ENCODE measurements at places on chromosomes 13 and 19.
A peak's percentile ranks its signal among the peaks of the same experiment; 100 is the strongest.

- no peak for DNase-seq
Measured at GRCh38 chr19:53980539-53981375, 10.7 kb upstream of the CACNG6 start.

GRCh38 chr19:41565379-41565720, 10.6 kb upstream of the CEACAM21 start:
- DNase-seq, result no peak

GRCh38 chr13:98265692-98266551, 88.9 kb upstream of the RNF113B start:
- DNase-seq, result peak; percentile 17

GRCh38 chr13:49993111-49993510, 3.7 kb upstream of the TRIM13 start:
- no peak for DNase-seq

DNA sequence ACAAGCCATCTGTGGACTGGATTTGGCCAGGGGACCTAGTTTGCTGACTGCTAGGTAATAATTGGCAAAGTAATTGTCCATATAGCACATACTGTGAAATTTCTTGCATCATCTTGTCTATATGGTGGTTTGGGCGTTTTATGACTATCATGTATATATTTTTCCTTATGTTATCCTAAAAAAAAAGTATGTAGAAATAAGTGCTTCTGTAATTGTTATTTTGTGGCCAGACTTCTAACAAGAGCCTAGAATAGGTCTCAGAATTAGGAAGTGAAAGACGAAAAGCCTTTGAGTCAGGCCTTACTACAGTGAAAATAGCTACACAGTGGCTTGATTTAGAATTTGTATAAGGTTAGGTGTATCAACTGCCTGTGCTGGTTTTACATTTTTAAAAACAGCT, 4.2 kb downstream of the FNDC3A start:
- no peak for DNase-seq

DNA sequence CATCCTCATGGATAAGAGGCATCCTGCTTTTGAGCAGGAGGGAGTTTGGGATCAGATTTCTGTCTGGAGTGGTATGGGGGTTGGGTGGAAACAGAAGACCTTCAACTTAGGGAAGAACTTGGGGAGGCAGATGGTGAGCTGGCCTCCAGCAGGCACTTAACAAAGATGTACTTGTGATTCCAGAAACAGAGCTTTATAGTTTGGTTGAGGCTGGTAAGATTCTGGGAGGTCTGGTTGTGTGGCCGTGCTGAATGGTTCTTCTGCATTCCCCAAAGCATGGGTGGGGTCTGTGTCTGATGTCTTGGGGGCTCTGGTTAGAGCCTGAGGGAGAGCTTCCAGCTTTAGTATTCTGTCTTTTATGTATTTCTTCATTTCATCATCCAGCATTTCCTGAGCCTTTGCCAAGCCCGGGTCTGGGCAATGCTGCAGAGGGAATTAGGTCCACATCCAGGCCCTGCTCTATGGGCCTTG, 4.8 kb downstream of the MEGF8 start:
- DNase-seq, result peak; percentile 63

GRCh38 chr13:44464471-44464870, 90.8 kb downstream of the SERP2 start:
- DNase-seq, result no peak

GRCh38 chr13:97921176-97921816, 32.2 kb upstream of the IPO5 start:
- DNase-seq, result peak; percentile 65

DNA sequence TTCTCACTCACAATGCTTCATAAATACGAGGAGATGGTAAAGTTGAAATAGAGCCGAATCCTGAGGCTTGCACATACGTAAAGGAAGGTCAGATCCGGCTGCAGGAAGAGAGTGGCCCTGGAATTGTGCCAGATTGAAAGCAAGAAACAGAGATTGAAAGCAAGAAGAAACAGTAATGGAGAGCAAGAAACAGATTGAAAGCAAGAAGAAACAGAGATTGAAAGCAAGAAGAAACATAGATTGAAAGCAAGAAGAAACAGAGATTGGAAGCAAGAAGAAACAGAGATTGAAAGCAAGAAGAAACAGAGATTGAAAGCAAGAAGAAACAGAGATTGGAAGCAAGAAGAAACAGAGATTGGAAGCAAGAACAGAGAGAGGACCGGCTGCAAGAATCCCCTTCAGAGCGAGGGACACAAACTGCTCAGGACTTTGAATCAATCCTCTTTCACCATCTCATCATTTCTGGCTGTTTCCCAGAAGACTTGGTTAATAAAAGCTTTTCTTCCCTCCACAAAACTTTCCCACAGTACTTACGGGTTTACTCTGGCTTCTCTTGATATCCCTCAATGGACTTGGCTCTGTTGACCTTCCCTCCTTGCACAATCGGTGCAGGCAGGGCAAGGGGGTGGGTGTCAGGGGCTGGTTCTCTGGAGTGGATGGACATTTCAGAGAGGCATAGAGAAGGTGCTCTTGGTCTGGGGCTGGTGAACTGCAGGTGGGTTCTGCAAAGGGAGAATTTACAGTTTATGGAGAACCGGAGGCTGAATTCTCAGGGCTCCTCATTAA, 25.5 kb downstream of the OR7A5 start:
- DNase-seq, result no peak

DNA sequence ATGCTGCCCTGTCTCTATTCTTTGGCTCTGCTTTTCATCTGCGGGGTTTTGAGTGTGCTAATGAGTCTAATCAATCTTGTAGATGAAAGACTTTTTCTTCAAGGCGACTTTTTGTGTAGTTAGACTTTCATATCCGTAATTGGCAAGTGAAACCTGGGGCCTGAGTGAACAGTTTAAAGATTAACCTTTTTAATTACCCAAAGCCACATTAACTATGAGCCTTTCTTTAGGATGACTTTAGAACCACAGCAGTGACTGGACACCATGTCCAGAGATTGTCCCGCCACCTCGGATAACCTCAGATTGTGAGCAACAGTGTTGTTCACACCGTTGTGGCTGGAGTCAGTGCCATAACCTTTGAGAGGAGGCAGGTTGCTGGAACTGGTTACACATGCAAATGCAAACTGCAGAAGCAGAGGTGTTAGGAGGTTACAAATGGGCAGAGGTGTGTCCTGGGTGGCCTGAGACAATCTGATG, 58.7 kb downstream of the SIAH3 start:
- no peak for DNase-seq

DNA sequence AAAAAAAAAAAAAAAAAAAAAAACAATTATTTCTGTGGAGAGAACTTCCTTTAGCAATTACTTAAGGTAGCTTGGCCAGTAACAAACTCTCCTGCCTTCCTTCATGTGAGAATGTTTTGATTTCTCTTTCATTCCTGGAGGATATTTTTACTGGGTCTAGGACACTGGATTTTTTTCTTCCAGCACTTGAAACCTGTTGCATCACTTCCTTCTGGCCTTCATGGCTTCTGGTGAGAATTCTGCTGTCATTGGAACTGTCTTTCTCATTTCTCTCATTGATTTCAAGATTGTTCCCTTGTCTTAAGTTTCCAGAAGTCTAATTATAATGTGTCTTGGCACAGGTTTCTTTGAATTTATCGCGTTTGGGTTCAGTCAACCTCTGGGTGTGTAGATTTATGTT, 19.3 kb upstream of the RAB20 start:
- DNase-seq, result peak; percentile 12

DNA sequence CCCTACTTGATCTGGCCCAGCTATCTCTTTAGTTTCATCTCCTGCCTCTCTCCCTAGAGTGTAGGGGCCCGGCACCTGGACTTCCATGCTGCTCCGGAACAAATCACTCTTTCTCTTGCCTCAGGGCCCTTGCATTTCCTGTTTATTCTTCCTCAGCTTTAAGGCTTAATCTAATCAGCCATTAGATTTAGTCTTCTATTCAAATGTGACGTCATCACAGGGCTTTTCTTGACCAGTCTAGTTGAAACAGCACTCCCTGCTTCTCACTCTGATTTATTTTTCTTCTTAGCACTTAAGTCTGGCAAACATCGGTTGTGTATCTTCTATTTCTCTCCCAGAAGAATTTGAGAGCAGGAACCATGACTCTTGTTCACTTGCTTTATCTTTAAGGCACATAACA, 564.1 kb downstream of the EFNB2 start:
- no peak for DNase-seq

- no peak for DNase-seq
Measured at GRCh38 chr13:48236528-48237353, 3.7 kb downstream of the ITM2B start.

DNA sequence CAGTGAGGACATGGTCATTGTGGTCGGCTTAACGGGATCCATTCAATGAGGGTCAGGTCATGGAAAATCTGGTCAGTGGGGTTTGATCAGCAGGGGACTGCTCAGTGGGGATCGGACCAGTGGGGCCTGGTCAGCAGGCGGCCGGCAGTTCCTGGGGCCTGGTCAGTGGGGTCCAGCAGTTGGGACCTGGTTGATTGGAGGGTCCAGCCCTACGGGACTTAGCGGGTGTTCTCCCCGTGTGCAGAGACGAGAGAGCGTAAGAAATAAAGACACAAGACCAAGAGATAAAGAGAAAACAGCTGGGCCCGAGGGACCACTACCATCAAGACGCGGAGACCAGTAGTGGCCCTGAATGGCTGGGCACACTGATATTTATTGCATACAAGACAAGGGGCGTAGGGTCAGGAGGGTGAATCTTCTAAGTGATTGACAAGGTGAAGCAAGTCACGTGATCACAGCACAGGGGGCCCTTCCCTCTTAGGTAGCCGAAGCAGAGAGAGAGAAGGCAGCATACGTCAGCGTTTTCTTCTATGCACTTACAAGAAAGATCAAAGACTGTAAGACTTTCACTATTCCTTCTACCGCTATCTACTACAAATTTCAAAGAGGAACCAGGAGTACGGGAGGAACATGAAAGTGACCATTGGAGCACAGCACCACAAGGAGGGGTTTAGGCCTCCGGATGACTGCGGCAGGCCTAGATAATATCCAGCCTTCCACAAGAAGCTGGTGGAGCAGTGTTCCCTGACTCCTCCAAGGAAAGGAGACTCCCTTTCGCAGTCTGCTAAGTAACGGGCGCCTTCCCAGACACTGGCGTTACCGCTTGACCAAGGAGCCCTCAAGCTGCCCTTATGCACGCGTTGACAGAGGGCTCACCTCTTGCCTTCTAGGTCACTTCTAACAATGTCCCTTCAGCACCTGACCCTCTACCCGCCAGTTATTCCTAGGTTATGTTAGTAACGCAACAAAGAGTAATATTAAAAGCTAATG, 62.1 kb upstream of the TPM4 start:
- no peak for DNase-seq

DNA sequence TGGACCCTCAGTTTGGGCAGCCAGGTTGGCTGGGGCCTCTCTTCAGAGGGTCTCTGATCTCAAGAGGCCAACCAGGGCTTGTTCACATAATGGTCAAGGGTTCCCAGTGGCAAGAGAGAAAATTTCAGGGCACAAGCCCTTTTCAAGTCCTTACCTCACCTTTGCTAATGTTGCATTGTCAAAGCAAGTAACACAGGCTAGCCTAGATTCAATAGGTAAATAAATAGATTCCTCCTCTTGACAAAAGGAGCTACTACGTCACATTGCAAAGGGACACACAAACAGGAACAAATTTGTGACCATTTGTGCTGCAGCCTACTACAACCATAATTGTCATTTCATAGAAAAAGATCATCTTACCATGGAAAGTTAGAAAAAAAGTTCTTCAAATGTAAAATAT, 33.9 kb upstream of the FRY start:
- DNase-seq, result no peak

GRCh38 chr13:42753697-42754096, 27.7 kb upstream of the FAM216B start:
- DNase-seq, result peak; percentile 26

- no peak for DNase-seq
Measured at GRCh38 chr19:18870531-18871172, 25.3 kb downstream of the CERS1 start.

DNA sequence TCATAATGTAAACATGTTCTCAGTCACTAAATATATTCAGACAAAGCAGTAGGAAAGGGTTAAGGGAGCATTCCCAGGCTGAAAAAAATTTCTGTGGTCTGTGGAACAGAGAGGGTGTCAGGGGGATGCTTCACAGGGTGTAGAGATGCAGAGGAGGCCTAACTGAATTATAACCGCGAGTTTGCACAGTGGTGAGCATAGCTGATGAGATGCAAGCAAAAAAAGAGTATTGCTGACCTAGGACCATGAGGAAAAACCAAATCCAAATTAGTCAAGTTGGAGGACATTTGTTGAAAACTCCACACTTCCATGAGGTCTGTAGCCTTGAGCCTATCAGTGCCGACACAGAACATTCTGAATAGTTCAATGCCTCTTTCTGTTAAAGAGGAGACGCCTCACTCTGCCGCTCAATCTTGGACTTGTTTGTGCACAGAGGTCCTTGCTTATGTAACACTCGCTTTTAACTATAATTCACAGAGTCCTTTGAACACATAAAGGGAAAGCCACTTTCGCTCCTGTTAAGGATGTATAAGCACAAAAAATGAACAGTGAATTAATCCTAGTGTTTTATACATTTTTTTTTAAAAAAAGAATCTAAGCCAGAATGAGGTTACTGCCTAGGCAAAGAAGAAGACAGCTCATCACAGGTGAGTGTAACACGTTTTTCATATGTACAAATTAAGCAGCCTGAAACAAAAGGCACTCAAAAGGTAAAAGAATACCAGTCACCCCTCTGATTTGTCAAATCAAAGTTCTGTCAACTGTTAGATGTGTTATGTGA, 25.8 kb upstream of the INTS6 start:
- DNase-seq, result no peak

GRCh38 chr13:99417201-99418102, 83.8 kb upstream of the TM9SF2 start:
- DNase-seq, result no peak

- DNase-seq, result no peak
Measured at GRCh38 chr19:33758541-33759013, 38.1 kb upstream of the KCTD15 start.

GRCh38 chr19:47296036-47296435, 13.6 kb upstream of the C5AR1 start:
- DNase-seq, result peak; percentile 72

DNA sequence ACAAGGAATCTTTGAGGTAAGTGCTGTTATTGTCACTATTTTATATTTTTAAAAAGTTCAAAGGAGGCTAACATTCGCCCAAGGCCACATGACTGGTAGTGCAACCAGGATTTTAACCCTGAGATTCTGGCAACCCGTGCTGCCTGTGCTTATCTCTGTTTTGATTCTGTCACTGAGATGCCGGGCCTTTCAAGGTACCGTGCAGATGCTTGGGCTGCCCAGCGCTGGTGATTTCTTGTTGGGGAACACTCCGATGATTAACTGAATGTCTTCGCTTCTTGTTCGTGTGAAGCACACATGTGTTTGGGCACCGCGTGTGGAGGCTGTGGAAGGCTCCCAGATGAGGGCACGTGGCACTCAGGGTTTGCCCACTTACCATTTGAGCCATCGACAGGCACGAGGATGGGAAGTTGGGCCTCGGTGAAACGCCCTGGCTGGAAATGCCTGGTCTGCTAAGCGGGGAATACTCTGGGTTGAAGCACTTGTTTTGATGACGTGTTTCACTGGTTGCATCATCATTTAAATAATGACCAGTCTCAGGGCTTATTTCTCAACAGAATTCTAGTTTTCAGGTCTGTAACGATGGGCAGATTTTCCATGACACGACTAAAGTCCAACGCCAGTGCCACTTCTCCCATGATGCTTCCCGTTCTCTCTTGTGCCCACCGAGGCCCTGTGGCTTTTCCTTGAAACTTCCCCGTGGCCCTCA, 392.7 kb downstream of the FGF9 start:
- DNase-seq, result no peak

GRCh38 chr13:51058461-51059167, 52.5 kb downstream of the C13orf42 start:
- no peak for DNase-seq
